Stimulated activated CD4-positive, alpha-beta T cell treated with anti-CD3 and anti-CD28 coated beads, Interleukin-12 subunit alpha, Interleukin-12 subunit beta, amount 100 ng/mL, for 48 hours (primary cell): ENCODE measurements at places on chromosomes 13 and 19.

- no peak for DNase-seq
Measured at GRCh38 chr13:35990196-35990595, 141.0 kb downstream of the DCLK1 start.

GRCh38 chr19:27777726-27778125 is 1435.2 kb downstream of the UQCRFS1 start:
- no peak for DNase-seq

DNA sequence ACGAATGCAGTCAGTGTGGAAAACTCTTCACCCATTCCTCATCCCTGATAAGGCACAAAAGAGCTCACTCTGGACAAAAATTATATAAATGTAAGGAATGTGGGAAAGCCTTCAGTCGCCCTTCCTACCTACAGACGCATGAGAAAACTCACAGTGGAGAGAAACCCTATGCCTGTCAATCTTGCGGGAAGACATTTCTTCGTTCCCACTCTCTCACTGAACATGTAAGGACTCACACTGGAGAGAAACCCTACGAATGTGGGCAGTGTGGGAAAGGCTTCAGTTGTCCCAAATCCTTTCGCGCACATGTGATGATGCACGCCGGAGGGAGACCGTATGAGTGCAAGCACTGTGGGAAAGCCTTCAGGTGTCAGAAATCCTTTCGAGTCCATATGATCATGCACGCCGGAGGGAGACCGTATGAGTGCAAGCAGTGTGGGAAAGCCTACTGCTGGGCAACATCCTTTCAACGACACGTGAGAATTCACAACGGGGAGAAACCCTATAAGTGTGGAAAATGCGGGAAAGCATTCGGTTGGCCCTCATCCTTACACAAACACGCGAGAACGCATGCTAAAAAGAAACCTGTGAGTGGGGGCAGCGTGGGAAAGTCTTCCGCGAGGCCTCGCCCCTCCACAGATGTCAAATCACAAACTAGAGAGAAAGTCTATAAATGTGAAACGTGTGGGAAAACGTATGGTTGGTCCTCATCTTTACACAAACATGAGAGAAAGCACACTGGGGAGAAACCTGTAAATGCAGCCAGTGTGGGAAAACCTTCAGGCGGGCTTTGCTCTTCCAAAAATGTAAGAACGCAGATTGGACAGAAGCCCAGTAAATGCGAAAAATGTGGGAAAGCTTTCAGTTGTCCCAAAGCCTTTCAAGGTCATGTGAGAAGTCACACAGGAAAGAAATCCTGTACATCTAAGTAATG is 10.5 kb downstream of the ZNF556 start:
- DNase-seq: no peak

- DNase-seq: no peak
Measured at GRCh38 chr13:59631271-59631670, 532.5 kb downstream of the DIAPH3 start.

GRCh38 chr13:98890925-98891324 is 86.9 kb downstream of the DOCK9 start:
- no peak for DNase-seq

- no peak for DNase-seq
Measured at GRCh38 chr13:25683056-25683455, 311.3 kb downstream of the ATP8A2 start.

DNA sequence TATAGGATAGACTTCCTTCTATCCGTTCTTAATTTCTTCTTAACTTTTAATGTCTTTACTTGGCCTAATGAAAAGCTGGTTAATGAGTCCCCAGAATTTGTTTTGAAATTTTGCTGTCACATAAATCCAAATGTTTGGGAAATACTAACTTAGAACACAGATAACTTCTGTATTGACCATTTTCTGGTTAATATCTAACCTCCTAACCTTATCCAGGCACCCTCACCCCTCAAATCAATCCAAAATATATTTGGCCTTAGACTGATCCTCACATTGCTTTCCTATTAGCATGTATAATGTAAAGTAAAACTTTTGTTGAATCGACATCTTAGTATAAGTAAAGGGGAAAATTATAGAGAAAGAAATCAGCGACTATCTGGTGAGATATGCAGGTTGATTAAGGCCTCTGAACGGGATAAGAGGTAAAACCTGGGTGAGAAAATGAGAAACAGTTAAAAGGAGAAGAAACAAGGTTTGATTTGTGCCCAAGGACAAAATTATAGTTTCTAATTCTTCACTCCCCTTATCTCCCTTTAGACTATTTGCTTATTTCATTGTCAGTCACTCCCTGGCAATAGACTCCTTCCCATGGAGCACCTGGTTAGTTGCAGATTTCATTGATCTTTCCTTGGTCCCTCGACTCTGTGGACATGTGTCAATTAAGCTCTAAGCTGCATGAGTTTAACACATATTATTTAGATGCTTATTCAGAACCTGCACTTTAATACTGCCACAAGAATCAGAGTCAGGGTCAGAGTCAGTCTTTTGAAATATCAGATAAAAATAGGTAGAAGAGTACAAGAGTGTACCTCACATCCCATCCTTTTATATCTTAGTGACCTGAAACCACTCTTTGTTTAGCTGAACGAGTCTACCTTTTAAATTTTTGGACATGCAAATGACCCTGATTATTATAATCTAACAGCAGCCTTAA is 119.2 kb upstream of the MLNR start:
- no peak for DNase-seq

- no peak for DNase-seq
Measured at GRCh38 chr19:5407356-5407755, 47.9 kb upstream of the ZNRF4 start.

- no peak for DNase-seq
Measured at GRCh38 chr19:45141203-45141900, 19.4 kb downstream of the NKPD1 start.

- DNase-seq: peak; percentile 58
Measured at GRCh38 chr19:44903602-44904425, 1.8 kb upstream of the APOE start.

GRCh38 chr13:113445791-113446487 is 7.3 kb downstream of the ADPRHL1 start:
- DNase-seq: no peak

GRCh38 chr13:32857077-32857476 is 159.1 kb upstream of the KL start:
- no peak for DNase-seq

GRCh38 chr13:26247011-26247410 is 6.9 kb upstream of the CDK8 start:
- no peak for DNase-seq

DNA sequence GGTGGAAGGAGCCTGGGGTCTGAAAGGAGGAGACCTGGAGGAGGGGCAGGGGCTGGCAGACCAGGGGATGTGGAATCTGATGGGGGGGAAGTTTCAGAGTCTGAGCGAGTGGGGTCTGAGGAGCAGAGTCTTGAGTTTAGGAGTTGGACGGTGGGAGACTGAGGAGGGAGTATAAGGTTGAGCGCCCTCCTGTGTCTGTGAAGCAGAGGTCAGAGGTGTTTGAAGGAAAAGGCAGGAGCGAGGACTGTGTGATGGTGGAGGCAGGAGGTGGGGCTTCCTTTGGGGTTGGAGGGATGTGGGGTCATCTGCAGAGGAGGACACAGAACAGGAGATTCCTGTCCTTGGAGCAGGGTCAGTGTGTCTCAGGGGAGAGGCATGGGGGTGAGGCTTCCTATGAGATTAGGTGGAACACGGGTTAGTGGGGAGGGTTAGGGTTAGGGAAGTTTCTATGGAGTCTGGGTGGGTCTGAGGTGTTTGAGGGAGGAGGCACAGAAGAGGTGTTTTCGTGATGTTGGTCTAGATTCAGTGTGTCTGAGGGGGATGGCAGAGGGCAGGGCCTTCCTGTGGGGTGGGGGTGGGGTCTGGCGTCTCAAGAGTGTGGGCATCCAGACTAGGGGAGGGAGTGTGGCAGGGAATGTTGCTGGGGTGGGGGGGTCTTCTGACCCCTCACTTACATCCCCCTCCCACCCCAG is 8.3 kb downstream of the RYR1 start:
- no peak for DNase-seq

- no peak for DNase-seq
Measured at GRCh38 chr19:45402298-45403061, 2.4 kb downstream of the PPP1R13L start.

- DNase-seq: no peak
Measured at GRCh38 chr19:3880471-3881271, at the start of gene ATCAY. Gene ATCAY (plus strand): TSS chr19:3880685. CDS start chr19:3885768, 5,083 bp downstream.

- no peak for DNase-seq
Measured at GRCh38 chr13:79987323-79987722, 353.6 kb downstream of the SPRY2 start.

DNA sequence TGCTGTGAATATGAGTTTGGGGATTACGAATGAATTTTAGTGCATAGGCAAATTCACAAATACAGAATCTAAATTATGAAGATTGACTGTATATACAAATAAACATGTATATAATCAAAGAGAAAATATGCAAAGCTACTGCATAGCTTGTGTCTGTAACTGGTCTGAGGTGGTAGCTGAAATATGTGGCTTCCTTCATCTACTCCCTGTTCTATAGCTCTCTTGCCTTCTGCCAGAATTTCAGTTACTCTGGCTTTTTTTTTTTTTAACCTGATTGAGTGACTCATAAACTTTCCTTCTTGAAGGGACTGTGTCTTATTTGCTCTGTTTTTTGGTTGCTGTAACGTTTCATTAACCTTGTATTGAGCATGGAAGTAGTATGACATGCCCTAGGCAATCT is 26.6 kb downstream of the DNAJC3 start:
- no peak for DNase-seq

GRCh38 chr19:903266-903797 is 9.7 kb downstream of the R3HDM4 start:
- DNase-seq: no peak
